ENCODE measurements at places on chromosomes 1 and 21.

- no peak for DNase-seq
Observed at GRCh38 chr1:232905331-232906034, 44.9 kb upstream of the NTPCR start.

DNA sequence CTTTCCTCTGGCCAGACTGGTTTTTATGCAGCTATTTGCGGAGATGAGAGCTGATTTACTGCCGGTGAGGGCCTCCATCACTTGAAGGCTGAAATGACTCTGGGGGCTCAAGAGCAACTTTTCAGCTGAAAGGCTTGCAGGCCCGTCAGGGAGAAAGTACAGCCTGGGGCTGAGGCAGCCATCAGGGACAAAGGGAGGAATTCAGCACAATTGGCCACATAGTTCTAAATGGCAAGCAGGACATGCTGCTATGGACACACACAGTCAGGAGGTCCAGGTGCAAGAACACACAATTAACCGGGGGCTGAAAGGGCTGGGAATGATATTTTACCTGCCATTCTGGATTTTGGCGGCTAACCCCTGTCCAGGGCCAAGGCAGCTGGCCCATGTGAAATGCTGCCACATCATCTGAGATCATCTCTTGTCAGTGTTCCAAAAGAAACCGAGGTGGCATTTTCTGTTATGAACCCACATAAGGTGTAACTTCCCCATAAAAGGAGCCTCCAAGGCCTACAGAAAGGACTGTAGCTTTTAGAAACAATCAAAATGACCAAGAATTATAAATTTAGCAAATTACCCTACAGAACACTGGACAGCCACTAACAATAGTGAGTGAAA lies 58.2 kb downstream of the LMX1A start:
- no peak for DNase-seq

DNA sequence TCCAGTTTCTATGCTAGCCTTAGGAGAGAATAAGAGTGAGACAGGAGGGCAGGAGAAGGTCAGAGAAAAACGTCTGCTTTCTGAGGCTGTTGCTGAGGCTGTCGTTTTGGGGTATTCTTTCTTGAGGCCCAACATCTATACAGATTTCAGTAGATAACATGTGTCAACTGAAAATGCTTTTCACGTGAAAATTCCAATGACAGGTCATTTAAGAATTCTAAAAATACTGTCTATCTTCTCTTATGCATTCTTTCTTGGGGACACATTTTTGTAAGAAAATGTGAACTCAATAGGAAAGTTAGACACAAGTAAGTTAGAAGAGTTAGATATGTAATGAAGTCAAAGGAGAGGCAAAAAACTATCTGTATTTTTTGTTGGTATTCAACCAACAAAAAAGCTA lies 150.8 kb downstream of the TGFB2 start:
- no peak for DNase-seq

DNA sequence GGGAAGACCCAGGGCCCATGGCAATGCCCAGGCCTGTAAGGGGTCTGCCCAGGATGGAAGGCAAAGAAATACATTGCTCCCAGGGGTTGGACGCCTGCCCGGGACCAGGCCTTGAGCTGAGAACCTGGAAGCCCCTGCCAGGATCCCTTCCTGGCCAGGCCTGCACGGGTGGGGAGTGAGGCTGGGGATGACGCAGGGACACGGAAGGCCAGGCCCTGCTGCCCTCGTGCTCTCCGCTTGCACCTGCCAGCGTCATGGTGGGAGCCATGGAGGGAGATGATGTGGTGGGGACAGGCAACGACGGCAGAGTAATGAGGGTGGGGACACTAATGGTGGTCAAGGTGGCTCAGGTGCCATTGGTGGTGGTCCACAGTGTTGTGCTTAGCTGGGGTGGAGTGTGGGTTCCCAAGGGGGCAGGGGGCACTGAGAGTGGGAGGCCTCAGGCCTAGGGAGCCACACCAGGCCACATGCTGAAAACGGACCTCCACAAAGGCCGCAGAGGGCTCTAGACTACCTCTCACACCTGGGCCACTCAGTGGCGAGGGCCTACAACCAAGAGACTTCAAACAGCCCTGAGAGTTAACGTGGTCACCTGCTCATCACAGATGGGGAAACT lies 4.3 kb downstream of the HES3 start:
- DNase-seq: peak; percentile 36

GRCh38 chr1:64915381-64916274 lies 50.7 kb downstream of the JAK1 start:
- DNase-seq: no peak

GRCh38 chr1:156157506-156157905 lies 4.1 kb downstream of the SEMA4A start:
- no peak for DNase-seq

GRCh38 chr1:111924786-111925185 lies 64.7 kb downstream of the KCND3 start:
- no peak for DNase-seq

GRCh38 chr1:190328361-190328760 lies 149.3 kb downstream of the BRINP3 start:
- no peak for DNase-seq
